ENCODE measurements at places on chromosomes 2 and 18.

DNA sequence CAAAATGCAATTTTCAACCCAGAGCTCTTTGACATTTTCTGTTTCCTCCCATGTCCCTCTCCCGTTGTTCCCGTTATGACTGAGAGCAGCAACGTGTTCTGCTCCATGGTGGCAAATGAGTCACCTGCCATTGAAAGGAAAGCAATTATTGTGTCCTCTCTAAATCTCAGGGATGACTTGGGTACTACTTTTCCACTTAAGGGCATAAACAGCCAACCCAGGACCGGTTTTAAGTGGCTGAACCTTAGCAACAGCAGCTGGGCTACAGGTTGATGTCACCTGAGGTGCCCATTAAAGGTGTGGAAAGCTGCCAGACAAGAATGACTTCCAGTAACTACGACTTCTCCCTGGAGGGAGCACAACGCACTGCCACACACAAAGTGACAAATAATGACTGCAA, 236.8 kb downstream of the NCKAP5 start:
- no peak for DNase-seq

GRCh38 chr18:24910221-24910620, 441.7 kb downstream of the ZNF521 start:
- DNase-seq, result no peak

GRCh38 chr2:174748948-174749347, 15.3 kb downstream of the CHRNA1 start:
- peak; percentile 57 for DNase-seq

DNA sequence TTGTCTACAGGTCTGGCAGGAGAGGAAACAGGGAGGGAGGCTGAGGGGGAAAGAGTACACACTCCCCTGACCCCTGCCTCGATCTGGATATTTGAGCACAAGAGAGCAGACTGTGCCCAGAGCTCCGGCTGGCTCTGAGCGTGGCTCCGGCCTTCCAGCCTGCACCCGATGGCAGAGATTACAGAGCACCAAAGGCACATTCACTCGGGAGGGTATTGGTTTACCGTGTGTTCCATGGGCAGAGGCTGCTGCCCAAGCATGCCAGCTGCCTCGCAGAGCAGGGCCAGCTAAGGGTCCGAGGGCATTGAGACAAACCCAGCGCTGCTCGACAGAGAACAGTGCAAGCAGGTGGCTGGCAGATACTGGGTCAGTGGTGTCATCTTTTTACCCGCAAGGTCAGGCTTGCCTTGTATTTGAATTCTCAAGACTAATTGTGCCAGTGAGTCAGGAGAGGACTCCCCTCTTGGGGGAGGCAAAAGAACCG, 132.2 kb downstream of the TNS1 start:
- DNase-seq, result no peak

- no peak for DNase-seq
Measured at GRCh38 chr2:16861530-16861929, 195.9 kb upstream of the CYRIA start.

- no peak for DNase-seq
Measured at GRCh38 chr2:10863837-10864236, 47.9 kb upstream of the KCNF1 start.

DNA sequence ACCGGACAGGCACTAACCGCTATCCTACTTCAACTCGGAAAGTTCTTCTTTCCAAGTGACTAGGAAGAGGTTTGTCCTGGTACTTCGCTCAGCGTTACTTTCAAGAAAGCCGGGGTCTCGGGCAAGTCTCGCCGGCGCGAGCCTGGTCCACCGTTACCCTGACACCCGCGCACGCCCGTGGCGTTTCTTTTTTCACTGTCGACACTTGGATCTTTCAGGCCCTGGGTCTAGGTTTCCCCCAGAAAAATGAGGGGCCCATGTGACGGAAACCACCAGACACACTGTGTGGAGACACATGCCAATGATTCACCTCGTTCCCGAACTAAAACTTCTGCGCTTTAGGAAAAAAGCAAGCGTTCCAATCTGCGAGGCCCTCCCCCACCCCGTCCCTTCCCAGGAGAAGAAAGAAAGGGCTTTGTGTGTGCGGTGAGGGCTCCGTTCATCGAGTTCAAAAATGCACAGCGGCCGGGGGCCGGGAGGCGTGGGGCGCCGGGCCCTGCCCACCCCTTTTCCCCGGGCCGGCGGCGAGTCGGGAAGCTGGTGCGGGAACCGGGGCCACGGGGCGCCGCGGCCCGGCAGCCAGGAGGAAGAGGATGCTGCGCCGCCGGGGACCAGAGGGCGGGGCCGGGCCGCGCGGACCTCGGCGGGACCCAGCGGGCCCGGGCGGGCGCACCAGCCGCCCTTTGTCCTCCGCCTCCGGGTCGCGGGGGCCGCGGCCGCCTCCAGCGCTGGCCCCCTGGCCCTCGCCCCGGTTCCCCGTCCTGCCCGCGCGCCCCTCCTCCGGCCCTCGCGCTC, 2.6 kb downstream of the ZNF521 start:
- DNase-seq, result no peak

DNA sequence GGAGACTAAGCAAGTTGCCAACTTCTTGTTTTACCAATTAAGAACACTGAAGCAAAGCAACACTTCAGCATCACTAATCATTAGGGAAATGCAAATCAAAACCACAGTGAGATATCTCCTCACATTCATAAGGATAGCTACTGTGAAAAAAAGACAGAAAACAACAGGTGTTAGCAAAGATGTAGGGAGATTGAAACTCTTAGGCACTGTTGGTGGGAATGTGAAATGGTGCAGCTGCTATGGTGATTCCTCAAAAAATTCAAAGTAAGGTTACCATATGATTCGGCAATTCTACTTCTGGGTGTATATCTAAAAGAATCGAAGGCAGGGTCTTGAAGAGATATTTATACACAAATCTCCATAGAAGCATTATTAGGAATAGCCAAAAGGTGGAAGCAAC, 8.6 kb upstream of the PRKD3 start:
- DNase-seq, result no peak

All from stimulated activated CD4-positive, alpha-beta T cell treated with anti-CD3 and anti-CD28 coated beads, TNF-alpha, amount 100 ng/mL, for 4 hours (primary cell).